RWPE1 (cell line): ENCODE measurements at places on chromosomes 1 and 21.

GRCh38 chr1:50955116-50955515 lies 5.0 kb downstream of the FAF1 start:
- DNase-seq: no peak

DNA sequence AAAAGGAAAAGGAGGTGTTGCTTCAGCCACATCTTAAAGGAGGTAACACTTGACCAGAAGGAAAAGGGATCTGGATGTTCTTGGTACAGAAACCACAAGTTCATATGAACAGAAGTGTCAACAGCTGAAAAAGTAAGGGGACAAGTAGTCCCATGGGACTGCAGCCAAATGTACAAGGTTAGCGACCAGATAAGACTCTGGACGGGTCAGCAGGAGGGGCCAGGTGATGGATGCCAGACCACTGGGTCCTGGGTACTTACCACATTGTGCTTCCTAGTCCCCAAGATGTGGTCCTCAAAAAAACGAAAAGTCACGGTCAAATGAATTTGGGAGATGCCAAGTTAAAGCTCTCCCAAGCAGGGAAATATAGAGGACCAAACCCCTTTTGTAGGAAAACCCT lies 16.6 kb upstream of the BMP8A start:
- DNase-seq: no peak

GRCh38 chr21:17554679-17555465 lies 42.0 kb downstream of the CXADR start:
- peak; percentile 43 for DNase-seq

- peak; percentile 17 for DNase-seq
Measured at GRCh38 chr1:79079770-79080169, 73.2 kb upstream of the ADGRL4 start.

DNA sequence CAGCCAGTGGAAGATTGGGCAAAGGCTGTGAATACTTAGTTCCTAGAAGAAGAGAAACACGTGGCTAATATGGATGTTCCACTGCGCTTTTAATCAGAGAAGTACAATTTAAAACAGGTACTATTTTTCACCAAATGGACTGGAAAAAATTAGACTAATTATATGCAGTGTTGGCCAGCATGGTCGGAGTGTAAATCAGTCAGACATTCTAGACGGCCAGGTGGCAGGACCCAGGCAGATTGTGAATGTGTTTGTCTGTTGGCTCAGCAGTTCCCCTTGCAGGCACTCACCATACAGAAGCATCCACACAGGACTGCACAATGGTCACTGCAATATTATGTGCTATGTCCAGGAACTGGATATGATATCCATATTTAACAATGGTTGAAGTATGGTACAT lies 23.9 kb upstream of the SLC25A34 start:
- DNase-seq: no peak

DNA sequence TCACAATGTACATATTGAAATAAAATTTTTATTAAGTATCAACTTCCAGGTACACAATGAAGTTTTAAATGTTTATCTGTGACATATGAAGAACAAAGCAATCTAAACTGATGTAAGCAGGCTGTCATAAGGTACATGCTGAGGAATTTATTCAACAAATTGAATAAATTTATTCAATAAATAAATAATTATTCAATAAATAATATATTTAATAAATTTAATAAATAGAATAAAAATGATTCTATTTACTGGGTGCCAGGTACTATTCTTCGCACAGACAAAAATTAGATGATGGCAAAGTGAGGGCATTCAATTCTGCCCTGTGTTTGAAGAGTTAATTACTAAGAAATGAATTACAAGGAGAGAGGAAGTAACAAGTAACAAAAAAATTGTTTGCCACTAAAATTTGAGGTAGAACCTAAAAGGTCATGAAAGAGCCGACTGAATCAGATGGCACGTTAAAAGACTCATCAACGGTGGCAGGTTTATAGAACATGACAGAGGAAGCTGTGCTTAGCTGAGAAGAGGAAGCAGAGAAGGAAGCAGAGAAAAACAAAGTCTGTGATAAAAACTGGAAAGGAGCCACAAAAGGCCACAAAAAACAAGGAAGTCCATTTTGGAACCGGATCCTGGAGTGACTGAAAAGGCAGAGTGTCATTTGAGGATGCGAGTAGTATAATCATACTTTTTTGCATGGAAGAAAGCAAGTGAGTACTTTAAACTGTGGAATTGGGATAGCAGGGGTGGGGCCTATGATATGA lies 2.2 kb upstream of the USP24 start:
- no peak for DNase-seq

DNA sequence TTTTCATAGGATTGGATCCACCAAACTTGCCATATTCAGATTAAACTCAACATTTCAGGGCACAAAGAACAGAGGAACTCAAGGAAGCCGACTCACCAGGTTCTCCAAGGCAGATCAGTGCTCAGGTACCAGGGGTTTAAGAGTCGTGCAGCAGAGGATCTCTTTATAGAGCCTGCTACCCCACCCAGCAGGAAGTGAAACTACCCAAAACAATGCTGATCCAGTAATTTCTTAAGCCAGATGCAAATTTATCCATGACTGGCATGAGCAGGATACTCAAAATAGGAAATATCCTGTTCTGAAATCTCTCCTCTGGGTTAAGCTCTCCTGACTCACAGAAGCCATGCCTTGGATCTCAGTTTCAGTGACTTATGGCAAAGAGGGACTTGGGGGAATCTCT lies at the start of gene SPRR2A:
Gene SPRR2A, minus strand, starts transcription at position 138 of the 400 bp plus-strand sequence. CDS start 777 bp downstream, outside the sequence.
- no peak for DNase-seq
